ENCODE measurements at places on chromosomes 6 and 20.

DNA sequence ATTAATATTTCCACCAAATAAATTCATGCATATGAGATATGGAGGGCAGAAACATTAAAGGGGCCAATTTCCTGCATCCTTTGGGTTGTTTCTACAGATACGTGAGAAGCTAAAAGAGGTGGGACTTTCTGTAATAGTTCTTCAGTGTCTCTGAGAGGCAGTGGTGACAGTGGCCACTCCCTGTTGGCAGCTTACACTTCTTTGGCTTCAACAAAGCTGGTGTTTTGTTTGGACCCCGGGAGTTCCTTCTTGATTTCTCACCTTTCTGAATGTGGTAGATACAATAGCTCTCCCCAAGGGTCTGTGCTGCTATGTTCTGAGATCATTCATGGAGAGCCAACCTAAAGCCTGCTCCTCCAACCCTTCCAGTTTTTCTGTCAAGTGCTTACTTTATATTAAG is 7.8 kb downstream of the PLCB1 start:
- DNase-seq = no peak

GRCh38 chr6:1700278-1700967 is 90.7 kb downstream of the FOXC1 start:
- DNase-seq = no peak

GRCh38 chr20:3250091-3250504 is 11.1 kb upstream of the SLC4A11 start:
- no peak for DNase-seq

DNA sequence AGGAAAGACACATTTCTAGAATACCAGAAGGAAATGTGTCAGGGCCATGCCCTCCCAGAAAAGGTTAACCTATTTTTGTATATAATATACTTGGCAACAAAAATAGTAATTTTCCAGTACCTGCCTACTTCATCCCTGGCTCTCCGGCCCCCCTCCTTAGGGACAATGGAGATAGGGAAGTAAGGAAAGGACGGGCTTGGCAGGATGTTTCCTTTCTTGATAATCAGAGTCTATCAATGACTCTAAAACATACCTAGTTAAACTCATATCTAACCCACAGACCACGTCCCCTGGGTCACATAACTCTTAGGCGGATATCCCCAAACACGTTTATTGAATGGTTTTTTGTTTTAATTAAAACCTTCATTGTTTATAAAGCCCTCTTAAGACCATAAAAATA is 11.8 kb downstream of the UQCC2 start:
- DNase-seq = no peak

DNA sequence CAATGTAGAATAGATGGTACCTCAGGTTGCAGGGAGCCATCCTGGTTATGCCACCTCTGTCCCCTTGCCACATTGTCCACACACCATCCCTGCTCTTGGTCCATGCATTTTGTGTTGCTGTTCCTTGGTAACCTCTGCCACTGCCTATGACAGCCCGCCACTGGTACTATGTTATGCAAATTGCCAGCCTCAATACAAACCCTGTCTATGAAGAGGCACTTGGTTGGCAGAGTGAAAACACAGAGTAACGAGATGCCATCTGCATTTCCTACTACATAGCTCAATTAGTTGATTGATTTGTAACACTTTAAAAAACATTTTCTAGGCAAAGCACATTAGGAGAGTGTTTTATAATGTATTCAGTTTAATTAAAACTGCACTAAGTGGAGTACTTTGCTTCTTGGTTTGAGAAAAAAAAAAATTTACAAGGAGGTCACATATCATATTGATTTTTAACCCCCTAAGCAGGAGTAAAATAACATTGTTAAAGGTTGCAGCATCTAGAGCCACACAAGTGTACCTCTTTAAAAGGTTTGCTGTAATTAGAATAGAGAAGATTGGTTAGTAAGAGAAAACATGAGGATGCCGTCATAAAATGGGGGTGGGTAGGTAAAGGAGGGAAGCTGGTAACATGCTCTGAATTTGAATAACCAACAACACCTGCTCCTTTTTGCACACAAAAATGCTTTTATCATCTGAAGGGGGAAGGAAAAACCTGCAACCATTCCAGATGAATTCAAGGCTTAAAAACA is 817.1 kb downstream of the KIF16B start:
- no peak for DNase-seq

DNA sequence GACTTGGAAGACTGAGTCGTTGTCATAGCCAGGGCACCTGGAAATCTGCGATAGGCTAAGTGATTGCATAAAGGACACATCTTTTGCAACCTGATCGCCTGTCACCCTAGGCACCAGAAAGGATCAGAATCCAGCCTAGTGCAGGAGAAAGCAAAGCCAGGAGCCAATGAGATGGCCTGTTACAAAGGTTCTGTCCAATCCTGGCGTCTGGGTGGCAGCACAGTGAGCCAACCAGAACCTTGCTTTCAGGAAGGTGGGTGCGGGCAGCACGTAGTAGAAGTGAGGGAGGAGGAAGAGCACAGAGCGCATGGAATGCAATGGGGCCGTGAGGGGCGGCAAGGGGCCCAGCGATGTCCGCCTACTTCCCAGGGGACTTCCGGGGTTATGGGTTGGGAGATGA is 120.4 kb upstream of the GGTLC1 start:
- DNase-seq = peak; percentile 38

DNA sequence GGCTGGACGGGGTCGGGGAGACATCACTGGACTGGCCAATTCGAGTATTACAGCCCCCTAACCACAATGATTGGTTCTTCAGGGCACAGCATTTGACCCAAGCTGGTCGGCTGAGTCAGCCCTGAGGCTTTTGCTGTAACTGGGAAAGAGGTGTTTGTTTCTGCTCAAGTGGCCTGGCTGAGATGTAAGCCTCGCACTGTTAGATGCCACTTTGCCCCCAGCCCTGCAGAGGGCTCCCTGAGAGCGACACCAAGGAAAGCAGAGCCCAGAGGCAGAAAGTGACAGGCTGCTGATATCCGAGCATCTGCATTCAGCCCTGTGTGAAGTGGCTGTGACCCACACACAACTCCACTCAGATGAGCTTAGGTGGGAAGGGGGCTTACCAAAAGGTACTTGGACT is 19.4 kb downstream of the ERGIC3 start:
- no peak for DNase-seq

GRCh38 chr6:11393713-11394627 is 143.6 kb upstream of the TMEM170B start:
- no peak for DNase-seq

GRCh38 chr6:153425536-153425935 is 294.5 kb upstream of the RGS17 start:
- DNase-seq = no peak

- no peak for DNase-seq
Measured at GRCh38 chr6:11969092-11969491, 43.0 kb upstream of the HIVEP1 start.

DNA sequence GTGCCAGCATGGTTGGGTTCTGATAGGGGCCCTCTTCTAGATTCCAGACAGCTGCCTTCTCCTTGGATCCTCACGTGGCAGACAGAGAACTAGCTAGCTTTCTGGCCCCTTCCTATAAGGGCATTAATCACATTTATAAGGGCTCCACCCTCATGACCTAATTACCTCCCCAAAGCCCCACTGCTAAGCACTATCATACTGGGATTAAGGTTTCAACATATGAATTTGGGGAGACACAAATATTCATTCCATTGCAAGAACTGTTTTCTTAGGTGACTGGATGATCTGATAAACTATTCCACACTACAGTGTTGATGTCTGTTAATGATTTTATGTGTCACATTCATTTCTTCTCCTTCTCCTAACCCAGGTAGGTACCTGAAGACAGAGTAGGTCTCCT is 135.8 kb upstream of the COL21A1 start:
- DNase-seq = no peak

- no peak for DNase-seq
Measured at GRCh38 chr6:14142511-14143223, 25.1 kb downstream of the CD83 start.

- DNase-seq = no peak
Measured at GRCh38 chr6:50720623-50721022, 7.3 kb downstream of the TFAP2D start.

- peak; percentile 74 for DNase-seq
Measured at GRCh38 chr20:5528719-5529256, 212.0 kb upstream of the PROKR2 start.

DNA sequence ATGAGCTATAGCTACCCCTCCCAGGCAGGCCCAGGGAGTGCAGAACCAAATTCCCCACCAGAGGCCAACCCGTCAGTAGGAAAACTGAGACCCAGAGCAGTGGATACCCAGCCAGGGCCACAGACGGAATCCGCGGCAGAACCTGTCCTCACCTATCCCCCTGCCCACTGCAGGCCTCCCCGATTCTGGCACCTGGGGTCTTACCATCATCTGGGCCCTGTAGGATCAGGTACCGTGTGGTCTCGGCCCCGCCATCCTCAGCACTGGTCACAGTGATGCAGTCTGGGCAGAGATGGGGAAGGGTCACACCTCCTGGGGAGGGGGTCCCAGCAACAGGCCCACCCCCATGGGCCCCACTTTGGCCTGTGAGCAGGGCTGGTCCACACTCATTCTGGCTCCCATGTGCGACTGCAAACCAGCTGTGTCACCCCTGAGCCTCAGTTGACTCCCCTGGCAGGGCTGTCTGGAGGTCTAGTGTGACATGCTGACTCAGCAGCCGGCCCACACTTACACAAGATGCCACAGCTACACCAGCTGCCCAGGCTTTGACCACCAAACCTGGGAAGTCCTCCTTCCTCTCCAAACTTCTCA is 3.8 kb downstream of the ZNF335 start:
- DNase-seq = no peak

GRCh38 chr6:25147223-25147622 is 132.0 kb upstream of the CARMIL1 start:
- DNase-seq = no peak

- no peak for DNase-seq
Measured at GRCh38 chr20:62711703-62712101, 3.1 kb downstream of the NTSR1 start.

- DNase-seq = no peak
Measured at GRCh38 chr6:69880601-69881000, 14.2 kb downstream of the COL19A1 start.

- no peak for DNase-seq
Measured at GRCh38 chr6:124962639-124963415, 590 bp downstream of the RNF217 start.

DNA sequence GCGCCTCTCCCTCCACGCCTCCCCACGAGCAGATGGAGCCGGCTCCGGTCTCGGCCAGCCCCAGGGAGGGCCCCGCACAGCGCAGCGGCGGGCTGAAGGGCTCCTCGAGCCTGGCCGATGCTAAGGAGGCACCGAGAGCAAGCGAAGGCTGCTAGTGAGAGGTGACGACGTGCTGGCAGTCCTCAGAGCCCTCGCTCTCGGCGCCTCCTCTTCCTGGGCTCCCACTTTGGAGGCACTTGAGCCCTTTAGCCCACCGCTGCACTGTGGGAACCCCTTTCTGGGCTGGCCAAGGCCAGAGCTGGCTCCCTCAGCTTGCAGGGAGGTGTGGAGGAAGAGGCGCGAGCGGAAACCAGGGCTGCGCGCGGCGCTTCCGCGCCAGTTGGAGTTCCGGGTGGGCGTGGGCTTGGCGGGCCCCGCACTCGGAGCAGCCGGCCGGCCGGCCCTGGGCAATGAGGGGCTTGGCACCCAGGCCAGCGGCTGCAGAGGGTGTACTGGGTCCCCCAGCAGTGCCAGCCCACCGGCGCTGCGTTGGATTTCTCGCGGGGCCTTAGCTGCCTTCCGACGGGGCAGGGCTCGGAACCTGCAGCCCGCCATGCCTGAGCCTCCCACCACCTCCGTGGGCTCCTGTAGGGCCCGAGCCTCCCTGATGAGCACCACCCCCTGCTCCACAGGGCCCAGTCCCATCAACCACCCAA is 2.5 kb upstream of the TMEM14C start:
- peak; percentile 54 for DNase-seq

DNA sequence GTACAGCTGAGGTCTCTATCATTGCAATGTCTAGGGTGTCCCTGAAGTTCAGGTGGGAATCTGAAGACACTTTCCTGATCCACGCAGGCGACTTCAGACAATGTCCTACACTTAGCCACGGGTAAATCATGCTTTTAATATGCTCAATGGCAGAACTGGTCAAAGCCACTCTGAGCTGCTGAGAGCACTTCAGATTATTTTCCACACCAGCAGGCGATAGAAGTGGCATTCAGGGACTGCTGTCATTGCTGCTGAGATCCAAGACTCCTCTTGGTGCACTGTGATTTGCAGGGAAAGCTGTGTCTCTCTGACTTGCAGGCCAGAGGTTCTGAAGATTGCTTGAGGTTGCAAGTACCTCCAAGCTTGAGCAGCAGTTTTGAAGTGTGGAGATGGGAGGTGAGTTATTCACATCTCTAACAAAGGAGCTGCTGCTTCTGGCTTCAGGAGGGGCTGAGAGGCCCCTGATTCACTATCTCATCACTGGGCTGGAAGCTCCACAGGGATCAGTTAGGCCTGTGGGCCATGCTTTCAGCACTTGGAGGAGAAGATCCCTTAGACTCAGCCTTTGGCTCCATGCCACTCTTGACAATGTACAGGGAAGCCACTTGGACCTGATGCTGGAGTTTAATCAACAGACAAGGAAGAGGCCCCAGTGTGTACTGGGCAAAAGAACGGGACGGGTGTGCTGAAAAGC is 2.9 kb upstream of the SSTR4 start:
- no peak for DNase-seq

- no peak for DNase-seq
Measured at GRCh38 chr6:148682990-148683389, 63.8 kb upstream of the UST start.

DNA sequence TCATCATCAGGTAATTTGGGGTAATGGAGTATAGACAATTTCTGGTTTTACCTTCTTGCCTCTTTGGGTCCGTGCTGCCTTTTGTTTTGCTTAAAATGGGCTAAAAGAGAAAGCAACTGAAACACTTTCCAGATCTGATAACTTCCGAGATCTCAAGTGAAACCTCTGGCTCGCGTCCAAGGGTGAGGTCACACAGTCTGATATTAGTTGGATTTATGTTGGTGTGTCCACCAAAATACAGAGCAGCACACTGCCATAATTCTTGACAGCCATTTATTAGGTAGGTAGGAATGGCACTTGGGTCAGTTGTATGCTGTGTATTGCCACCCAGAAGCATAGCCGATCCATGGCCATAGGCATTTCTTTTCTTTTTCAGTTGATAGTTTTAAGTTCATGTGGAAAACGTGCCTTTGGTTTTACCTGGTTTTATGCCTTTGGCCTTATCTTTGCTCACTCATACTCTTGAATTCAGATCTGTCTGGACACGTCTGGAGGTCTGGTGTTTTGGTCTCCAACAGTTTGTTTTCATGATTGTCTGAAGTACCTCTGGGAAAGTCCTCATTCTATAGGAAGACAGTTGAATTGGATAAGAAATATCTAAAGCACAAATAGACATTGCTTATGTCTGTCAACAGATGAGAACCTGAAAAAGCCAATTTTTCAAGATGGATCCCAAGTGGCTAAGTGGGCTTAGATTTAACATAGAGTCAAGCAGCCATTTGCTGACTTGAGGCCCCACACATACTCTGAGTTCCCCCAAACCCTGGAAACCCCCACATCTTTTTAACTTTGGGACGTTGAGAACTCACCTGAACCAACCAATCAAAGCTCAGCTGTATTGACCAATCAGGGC is 320.8 kb downstream of the SOX4 start:
- peak; percentile 14 for DNase-seq

DNA sequence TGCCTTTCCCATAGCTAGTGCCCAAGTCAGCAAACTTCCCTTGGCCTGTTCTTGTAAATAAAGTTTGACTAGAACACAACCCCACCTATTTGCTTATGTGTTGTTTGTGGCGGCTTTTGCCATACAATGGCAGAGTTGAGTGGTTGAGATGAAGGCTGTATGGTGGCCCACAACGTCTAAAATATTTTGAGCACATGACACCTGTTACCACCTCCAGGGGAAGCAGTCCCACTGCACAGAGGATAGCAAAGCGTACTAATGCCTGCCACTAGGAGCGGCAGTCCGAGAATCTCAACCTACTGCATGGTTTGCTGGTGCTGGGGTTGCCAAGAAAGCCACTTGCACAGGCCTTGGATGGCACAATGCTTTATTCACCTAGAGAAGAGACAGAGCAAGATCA is 58.6 kb downstream of the TGM2 start:
- no peak for DNase-seq
